ENCODE measurements at places on chromosomes 5 and 9.

DNA sequence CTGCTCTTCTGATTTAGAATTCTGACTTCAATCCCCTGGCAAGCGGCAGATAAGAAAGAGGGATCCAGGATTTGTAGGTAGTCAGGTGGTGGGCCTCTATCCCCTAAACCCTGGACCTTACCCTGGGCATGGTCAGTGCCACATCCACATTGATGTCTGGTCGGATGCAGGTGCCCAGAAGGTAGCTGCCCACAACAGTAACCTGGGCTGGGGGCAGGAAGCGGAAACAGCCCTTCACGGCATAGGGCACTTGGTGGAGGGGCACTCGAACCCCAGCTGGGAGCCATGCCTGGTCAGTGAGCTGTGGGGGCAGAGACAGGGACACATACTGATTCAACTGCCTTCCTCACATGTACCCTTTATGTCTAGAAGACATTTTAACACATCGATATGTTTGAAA is 3.8 kb downstream of the NOL6 start:
- no peak for DNase-seq

GRCh38 chr5:14221732-14222131 is 78.6 kb downstream of the TRIO start:
- DNase-seq = peak; percentile 5

GRCh38 chr9:35918780-35919179 is 9.5 kb downstream of the SPAAR start:
- DNase-seq = no peak

- no peak for DNase-seq
Measured at GRCh38 chr9:80954521-80954920, 734.8 kb downstream of the TLE1 start.

- DNase-seq = no peak
Measured at GRCh38 chr5:124919076-124919475, 172.6 kb upstream of the ZNF608 start.

GRCh38 chr5:23412515-23412914 is 94.9 kb upstream of the PRDM9 start:
- DNase-seq = no peak

DNA sequence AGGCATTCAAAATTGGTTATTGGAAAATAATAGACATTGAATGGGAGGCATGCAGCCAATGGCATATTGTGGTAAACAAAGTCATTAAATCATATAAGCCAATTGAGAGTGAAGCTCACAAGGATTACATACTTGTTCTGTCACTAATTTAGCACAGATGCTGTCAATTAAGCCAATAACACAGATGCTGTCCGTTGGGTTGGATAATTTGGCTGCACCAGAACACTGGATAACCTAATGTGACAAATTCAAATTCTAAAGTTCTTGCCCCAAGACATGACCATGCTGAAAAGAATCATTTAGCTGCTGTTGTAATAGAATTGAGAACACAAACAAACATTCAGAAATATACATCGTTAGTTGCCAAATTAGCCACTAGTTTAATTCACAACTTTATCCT is 1796.4 kb downstream of the EFNA5 start:
- DNase-seq = no peak

All from islet precursor cell (in vitro differentiated cells).